ENCODE measurements at places on chromosomes 2 and 18.

- no peak for DNase-seq
Observed at GRCh38 chr2:191516260-191516659, 161.7 kb upstream of the NABP1 start.

DNA sequence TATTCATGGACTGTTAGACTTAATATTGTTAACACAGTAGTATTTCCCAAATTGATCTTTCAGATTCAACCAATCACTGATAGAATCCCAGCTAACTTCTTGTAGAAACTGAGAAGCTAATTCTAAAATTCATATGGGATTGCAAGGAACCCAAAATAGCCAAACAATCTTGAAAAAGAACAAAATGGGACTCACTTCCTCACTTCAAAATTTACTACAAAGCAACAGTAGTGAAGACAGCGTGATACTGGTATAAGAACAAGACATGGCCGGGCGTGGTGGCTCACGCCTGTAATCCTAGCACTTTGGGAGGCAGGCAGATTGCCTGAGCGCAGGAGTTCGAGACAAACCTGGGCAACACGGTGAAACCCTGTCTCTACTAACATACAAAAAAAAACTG, 46.3 kb downstream of the ATL2 start:
- DNase-seq = no peak

DNA sequence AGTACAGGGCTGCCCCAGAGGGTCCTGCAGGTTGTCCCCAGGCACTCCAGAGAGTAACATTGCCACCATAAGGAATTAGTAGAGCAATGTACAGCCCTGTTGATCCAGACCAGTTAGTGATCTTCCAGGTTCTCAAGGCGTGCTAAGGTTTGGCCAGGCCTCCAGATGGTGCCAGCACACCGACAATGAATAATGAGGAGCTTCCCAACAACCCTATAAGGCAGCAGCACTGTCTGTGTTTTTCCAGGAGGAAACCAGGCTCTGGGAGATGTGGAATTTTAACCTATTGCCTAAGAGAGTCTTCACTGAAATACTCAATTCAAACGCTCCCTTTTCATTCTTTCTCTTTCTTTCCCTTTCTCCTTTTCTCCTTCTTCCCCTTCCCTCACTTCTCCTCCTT, 122.1 kb downstream of the MGAT5 start:
- no peak for DNase-seq

GRCh38 chr2:65662654-65663432, 230.4 kb upstream of the SPRED2 start:
- DNase-seq = no peak

GRCh38 chr2:172442072-172442895, 14.9 kb downstream of the ITGA6 start:
- no peak for DNase-seq

All from Jurkat, Clone E6-1 (cell line).